ENCODE measurements at places on chromosomes 6 and 20.

GRCh38 chr6:54801244-54801643, 45.3 kb upstream of the FAM83B start:
- no peak for DNase-seq

DNA sequence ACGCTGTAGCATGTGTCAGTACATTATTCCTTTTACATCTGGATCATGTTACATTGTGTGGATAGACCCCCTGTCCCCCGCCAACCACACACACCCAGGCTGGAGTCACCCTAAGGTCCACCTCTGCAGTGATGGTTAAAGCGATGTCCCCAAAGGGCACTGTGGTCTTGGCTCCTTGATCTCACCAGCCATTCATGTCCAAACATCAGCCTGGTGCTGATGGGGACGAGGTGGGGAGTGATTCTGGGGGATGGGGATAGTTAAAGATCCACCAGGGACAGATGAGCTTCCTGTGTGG, 59.2 kb upstream of the FAM83D start:
- DNase-seq: no peak

DNA sequence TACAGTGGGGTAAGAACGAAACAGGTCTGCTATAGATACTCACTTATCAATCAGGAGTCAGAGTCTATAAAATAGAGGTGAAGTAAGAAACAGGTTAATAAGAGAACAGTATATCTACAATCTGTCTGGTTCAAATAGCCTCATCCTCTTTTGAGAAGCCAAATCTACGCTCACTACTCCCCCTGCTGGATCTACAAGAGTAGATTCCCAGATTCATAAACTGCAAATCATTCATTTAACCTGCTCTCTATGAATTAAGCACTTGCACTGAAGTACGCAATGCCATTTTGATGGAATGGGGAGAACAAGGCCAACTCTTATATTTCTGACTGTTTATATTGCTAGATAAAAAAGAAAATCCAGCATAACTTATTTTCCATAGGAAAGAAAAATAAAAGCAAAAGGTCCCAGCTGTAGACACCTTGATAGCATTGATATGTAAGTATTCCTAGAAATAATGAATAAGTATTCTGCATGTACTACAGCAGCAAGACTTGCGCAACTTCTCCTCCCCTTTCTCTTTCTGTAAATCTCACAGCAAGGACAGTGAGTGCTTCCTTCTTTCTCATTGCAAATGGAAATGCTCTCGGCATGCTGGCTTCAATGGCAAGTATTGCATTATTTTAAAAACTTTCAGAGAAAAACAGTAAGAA, 92.3 kb downstream of the RFX6 start:
- no peak for DNase-seq

- DNase-seq: no peak
Observed at GRCh38 chr6:88856566-88856965, 106.9 kb downstream of the RNGTT start.

DNA sequence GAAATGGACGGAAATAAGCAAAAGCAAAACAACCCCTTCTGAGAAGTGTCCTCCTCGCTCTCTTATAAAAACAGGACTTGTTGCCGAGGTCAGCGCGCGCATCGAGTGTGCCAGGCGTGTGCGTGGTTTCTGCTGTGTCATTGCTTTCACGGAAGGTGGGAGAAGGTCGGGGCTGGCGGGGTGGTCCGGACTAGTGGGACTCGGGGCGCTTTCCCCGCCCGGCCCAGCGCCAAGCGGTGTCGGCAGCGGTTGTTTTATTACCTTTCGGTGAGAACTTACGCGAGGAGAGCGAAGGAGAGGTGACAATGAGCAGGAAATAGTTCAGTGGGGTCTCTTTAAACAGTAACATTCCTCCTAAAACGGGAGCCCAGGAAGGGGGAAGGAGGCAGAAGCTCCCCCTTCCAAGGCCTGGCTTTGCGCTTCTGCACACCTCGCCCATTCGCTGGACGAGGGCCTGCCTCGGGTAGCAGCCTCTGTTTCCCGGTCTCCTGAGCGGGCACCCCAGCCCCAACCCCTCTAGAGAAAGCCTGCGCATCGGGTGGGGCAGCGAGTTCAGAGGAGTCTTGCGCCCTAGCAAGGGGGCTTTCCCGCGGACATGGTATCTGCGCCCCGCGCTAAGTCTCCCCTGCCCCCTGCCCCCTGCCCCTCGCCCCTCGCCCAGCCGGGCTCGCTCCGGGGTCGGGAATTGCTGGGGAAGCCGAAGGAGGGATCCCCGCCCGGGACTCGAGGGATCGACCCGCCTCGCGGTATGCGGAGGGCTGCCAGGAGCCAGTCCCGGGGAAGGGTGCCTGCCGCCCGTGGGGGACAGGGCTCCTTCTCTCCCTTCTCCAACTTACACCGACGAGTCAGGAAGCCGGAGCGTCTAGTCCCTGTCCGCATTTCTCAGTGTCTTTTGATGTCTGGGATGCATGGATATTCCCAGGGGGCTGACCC, 1.2 kb upstream of the TBXT start:
- no peak for DNase-seq

DNA sequence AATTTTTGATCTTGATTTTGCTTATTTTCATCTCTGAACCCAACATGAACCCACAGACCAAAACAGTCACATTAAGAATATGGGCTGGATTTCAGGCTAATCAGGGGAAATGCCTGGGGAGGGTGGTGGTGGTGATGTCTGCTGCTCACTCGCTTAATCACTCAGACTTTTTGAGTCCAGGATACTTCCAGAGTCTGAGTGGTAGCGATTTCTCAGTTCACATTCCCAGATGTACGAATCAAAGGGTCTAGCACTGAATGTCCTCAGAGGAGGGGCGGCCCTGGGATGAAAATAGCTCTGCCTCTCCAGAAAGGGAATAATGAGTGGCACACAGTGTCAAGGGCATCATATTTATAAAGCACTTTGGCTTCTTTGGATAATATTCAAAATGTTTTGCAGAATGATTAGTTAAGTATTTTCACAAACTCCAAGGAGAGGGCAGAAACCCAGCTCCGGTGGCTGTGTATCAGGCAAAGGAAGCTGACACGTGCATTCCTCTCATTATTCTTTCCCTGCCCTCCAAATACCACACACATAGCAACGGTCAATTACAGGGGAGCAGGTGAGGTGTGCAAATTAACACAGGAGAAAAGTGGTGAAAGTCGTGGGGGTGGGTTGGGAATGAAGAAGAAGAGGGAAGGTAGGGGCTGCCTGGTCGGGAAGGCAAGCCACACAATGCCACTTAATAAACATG, 345.2 kb upstream of the RSPO3 start:
- no peak for DNase-seq

GRCh38 chr6:106856227-106856874, 118.2 kb downstream of the CD24 start:
- DNase-seq: no peak

GRCh38 chr6:157881342-157881741, 58.3 kb downstream of the SNX9 start:
- no peak for DNase-seq

- DNase-seq: no peak
Observed at GRCh38 chr20:21246161-21246560, 57.0 kb upstream of the XRN2 start.

DNA sequence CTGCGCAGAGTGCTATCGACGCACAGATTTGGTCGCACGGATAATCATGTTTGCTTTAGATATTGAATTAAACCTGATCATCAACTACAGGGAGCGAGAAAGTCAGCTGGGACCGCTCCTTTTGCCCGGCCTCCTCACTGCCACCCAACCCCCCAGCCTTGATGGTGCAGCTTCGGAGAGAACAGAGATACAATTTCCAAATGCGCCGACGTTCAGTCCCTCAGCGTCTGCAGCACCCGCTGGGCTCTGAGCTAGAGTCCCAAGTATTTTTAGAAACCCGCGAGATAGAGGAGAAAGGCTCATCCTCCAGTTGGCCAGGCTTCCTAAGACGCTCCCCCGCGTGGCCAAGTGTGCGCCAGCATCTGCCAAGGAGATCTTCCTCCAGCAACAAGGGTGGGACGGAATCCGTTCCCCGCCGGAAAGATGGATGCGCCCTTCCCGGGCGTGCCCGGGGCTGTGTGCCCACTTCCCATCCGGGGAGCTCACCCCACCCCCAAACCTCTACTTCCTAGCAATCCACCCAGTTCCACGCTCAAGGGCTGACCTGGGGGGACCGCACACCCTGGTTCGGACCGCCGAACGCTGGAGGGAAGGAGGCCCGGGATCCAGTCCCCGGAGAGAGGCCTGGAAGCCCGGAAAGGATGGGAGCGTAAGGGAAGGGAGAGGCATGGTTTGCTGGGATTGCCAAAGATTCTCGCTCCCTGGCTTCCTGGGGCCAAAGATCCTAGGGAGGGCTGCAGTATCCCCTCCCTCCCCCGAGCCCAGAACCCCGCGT, 4.1 kb downstream of the NKX2-2 start:
- no peak for DNase-seq

DNA sequence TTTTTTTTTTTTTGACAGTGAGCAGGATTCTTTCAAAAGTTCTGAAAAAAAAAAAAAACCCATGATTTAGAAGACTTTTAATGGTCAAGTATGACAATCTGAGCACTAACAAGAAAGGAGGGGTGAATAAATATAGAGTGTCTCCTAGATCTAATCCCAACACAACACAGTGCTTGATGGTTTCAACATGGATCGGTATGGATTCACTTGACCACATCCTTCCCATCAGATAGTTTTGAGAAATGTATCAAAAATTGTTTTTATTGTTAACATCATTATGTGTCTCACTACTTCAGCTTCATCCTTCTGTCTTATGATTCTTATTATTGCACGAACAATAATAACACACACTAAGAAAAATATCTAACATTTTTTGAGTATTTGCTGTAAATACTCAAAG, 21.0 kb downstream of the KIF13A start:
- no peak for DNase-seq

- peak; percentile 83 for DNase-seq
Observed at GRCh38 chr6:33204415-33205190, at the start of gene HSD17B8. HSD17B8 (plus strand) TSS chr6:33204655; CDS start chr6:33204669, 14 bp downstream.

DNA sequence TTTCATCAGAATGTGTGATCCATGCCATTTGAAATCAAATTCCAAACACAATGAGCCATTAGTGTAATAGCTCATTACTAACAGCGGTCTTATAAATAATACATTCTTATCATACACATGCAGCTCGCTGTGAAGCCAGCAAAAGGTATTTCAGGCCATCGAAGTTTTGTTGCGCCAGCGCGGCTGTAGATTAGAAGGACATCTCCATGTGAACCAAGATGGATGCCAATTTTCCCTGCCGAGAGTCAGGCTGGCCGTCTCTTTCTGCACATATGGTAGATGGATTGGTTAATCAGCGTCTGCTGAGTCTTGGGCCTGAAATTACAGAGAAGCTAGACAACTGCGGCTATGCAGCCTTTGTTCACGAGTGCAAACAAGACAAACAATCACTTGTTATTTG, 44.1 kb downstream of the CFAP61 start:
- no peak for DNase-seq

DNA sequence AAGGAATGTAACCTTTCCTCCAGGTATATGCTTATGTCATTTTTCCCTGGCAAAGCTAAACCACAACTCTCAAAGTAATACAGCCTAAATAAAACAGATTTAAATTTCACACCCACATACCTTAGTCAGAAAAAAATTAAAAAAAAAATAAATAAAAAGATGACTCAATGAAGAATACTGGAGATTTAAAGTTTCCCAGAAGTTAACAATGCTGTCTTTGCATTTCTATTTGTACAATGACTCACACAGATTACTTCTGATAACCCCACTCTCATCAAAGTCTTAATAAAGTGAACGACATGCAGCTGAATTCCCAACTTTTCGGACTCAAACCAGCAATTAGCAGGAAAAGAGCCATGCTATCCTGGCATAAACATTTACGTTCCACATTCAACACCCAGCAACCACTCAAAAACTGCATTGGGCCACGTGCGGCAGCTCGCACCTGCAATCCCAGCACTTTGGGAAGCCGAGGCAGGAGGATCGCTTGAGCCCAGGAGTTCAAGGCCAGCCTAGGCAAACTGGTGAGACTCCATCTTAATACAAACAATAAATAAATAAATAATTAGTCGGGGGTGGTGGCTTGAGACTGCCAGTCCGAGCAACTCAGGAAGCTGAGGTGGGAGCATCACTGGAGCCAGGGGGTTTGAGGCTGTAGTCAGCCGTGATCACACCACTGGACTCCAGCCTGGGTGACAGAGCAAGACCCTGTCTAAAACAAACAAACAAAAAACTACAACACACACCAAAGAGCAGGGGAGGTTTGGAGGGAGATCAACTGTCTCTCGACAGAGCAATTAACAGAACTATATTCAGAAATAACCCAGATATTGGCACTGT, 130.5 kb downstream of the WDR27 start:
- no peak for DNase-seq

DNA sequence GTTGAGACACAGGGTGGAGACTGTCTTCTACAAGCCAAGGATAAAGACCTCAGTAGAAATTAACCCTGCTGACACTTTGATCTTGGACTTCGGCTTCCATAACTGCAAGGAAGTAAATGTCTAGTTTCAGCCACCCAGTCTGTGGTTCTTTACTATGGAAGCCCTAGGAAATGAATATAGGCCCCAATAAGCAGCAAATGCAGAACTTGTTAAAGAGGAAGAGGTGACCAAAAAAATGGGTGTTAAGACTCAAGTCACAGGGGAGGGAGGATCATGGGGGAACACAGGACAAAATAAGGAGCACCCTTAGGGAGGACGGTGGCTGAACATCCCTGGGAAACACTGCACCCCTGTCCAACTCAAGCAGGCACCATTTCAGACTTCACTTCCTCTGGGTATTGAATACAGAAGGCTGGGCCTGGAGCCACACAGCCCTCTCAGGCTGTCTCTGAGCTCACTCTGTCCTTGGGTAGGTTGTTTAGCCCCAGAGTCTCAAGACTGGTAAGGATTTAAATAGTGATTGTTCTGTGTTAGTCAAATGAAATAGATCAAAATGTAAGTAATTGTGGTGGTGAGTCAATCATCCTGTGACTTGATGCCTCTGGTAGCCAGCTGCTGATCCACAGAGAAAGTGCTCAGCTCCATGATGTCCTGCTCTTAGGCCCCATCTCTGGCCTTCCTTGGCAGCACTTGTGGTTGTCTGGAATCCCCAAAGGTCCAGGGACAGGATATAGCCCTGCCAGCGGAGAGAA, 30.5 kb upstream of the SIRPD start:
- DNase-seq: no peak

- DNase-seq: no peak
Observed at GRCh38 chr6:155561257-155561965, 105.8 kb upstream of the NOX3 start.

GRCh38 chr20:9200620-9201019, 131.7 kb downstream of the PLCB4 start:
- DNase-seq: no peak

GRCh38 chr6:161033667-161034066, 42.1 kb downstream of the MAP3K4 start:
- DNase-seq: no peak

DNA sequence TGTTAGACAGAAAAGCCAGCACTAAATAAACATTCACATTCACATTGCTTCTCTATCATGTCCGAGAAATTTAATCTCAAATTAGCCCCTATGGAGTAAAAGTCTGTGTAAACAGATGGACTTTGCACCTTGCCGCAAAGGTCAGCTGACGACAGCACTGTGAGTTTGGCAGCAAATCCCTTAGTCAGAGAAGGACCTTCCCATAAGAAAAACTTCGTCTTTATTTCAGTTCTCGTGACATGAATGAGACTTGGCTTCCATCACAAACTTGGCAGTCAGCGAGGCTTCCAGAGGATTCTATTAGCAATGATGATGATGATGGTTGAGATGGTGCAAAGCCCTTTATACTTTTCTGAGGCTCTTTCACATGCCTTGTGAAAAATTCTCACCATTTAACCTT, 133.7 kb upstream of the IFNGR1 start:
- DNase-seq: no peak

- no peak for DNase-seq
Observed at GRCh38 chr6:12328701-12329100, 38.5 kb downstream of the EDN1 start.

GRCh38 chr20:39699166-39699725, 737.1 kb downstream of the DHX35 start:
- no peak for DNase-seq

Data from activated T-helper 1 cell treated with Interleukin-2 at 50 U/mL for 16 hours (primary cell).